RPMI8226 (cell line): ENCODE measurements at places on chromosomes 6 and 20.
A peak's percentile ranks its signal among the peaks of the same experiment; 100 is the strongest.

- no peak for DNase-seq
These were observed 3.3 kb upstream of the SLC29A1 start for GRCh38 chr6:44219815-44220784.

DNA sequence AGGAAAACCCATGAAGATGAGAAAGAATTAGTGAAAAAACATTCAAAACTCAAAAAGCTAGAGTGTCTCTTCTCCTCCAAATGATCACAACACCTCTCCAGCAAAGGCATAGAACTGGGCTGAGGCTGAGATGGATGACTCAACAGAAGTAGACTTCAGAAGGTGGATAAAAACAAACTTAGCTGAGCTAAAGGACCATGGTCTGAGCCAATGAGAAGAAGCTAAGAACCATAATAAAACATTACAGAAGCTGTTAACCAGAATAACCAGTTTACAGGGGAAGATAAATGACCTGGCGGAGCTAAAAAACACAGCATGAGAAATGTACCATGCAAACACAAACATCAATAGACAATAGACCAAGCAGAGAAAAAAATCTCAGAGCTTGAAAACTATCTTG lies 904.1 kb upstream of the MANEA start:
- DNase-seq = no peak

DNA sequence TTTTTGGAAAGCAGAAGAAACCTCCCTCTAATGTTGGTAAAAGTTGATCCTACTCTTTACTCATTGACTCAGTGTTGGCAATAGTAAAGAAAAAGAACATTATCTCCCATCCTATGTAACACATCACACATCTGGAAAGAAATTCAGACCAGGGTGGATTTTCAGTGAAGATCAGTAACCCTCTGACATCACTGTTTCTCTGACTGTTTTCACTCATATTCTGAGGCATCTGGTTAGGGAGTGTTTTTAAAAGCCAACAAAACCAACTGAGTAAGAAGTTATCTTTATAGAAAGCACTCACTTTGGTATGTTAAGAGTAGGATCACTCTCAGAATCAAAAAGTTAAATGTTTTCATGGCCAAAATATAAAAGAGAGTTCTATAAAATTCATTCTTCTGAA lies 143.6 kb downstream of the DST start:
- DNase-seq = no peak

GRCh38 chr6:21257125-21257524 lies 336.4 kb upstream of the SOX4 start:
- no peak for DNase-seq

- DNase-seq = no peak
These were observed 746.8 kb downstream of the CBLN4 start for GRCh38 chr20:55258559-55258958.

GRCh38 chr6:25178336-25179035 lies 100.7 kb upstream of the CARMIL1 start:
- no peak for DNase-seq

DNA sequence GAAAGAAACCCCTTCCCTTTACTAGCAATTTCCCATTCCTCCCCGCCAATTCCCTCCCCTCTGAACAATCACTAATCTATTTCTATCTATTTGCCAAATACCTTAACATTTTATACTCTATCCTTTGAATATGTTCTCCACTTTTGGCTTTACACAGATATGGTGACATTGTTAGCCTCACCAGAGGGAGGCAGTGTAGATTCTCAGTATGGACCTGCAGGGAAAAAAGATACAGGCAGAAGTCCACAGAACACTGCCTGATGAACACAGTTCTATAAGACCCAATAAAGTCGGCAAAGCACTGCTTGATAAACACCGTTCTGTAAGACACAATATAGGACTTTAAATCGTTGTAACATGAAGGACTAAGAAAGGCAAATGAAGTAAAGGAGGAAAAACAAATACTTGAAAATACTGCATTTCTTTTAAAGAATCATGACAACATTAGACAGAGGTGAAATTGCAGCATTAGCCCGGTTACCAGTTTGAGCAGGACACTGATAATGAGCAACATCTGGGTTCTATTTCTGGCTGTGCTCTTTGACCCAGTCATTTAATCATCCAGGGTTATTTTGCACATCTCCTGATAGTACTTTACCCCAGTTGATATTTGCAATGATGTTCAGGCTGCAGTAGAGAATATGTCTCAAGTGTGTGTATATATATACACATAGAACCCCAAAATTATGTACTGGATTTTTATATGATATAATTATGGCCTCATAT lies 296.8 kb downstream of the UTRN start:
- DNase-seq = no peak

DNA sequence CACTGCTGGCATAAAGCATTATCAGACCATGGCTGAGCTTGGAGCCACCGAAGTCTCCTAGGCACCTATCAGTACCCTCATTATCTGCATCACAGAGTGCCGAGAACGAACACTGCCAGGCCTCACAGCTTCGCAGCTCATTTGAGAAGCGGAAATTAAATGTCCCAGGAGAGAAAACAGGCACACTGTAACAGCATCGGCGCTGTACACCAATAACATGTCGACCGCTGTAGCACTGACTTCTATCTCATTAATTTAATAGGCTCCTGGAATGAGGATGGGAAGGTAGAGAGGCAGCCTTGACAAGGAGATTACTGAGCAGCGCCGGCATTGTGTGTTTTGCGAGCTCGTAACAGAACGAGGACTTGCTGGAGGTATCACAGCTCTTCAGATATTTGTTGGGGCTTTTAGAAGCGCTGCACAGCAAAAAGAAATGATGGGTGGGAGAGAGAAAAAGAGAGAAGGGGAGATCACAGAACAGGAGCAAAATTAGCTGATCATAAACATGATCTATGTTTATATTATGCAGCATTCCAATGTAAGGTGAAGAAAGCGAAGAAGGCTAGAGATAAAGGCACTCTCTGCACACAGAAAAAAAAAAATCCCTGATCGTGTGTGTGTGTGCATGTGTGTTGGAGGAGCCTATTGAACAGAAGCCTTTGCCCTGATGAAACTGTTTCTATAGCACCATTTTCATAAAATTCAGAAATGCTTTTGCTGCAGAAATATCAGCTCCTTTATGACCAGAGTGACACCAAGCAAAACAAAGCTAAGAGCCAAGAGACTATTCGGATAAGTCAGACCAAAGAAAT lies 29.2 kb downstream of the ID4 start:
- DNase-seq = no peak

DNA sequence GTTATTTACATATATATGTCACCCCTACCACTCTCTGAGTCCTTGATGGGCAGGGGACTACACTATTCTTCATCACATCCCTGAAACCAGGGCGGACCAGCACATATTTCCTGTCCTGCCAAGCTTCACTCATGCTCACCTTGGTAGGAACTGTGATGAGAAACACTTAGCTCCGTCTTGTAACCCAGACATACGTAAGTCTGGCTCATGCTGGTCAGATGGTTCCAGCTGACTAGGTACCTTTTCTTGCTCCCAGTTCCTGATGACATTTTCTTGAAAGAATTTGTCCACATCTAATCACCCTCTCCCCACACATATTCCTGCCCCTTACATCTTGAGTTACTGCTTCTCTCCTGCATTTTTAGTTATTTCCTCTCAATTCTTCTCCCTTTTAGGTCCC lies 122.2 kb upstream of the MYLIP start:
- DNase-seq = no peak

DNA sequence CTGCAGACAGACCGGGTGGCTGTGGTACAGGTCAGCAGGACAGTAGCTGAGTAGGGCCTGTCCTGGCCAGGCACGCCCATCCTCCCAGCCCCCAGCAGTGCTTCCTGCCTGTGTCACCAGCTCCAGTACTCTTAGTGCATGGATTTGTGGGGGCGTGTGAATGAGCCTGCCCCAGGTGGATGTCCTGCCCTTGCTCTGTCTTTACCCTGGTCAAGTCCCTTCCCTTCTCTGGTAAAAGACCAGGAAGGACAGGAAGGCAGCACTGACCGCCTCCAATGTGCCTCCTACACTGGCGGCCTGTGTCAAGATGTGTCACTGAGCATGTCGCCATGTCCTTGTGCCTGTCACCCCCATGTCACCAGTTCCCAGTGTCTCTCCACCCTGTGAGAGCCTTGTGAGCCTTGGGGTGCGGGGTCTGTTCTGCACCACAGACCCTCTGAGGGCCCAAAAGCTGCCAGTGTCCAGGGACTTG lies 11.9 kb downstream of the TEAD3 start:
- DNase-seq = no peak

DNA sequence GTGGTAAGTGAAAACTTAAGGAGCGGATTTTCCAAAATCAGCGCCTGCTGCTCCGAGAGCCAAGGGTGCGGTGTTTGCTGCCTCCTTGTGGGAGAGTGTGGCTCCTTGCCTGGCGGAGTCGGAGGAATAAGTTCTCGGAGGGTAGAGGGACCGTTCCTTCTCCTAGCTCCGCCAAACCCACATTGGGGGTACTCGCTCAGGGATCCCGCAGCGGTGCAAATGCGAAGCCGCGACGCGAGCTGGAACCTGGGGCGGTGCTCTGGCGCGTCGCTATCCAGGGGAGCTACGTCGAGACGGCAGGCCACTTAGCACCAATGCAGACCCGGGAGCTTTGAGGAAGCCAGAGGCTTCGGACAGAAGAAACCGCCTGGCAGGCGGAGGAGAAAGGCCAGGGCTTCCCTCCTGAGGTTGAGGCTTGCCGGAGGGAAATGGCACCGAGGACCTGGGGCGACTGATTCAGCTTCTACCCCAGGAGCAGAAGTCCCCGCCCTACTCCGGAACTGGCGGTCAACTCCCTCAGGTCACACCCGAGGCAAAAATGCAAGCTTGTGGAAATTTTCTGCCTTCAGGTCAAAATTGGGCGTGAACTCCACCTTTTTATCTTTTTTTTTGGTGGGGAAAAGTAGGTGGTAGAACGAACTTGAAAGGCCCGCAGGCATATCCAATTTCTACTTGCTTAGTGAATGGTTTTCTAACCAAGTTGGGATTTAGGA lies 5.7 kb upstream of the DDX43 start:
- peak; percentile 100 for DNase-seq

GRCh38 chr6:160226118-160226591 lies 32.5 kb downstream of the SLC22A2 start:
- DNase-seq = no peak

GRCh38 chr6:134517145-134517658 lies 199.3 kb upstream of the SGK1 start:
- DNase-seq = no peak

GRCh38 chr6:121651420-121651819 lies 216.0 kb downstream of the GJA1 start:
- no peak for DNase-seq

- DNase-seq = no peak
These were observed 56.3 kb upstream of the EMILIN3 start for GRCh38 chr20:41422953-41423352.

GRCh38 chr6:109088995-109089394 lies 5.7 kb downstream of the SESN1 start:
- peak; percentile 45 for DNase-seq

GRCh38 chr6:104574135-104574750 lies 285.5 kb downstream of the HACE1 start:
- DNase-seq = no peak

GRCh38 chr6:153852034-153852433 lies 187.0 kb upstream of the OPRM1 start:
- DNase-seq = no peak

DNA sequence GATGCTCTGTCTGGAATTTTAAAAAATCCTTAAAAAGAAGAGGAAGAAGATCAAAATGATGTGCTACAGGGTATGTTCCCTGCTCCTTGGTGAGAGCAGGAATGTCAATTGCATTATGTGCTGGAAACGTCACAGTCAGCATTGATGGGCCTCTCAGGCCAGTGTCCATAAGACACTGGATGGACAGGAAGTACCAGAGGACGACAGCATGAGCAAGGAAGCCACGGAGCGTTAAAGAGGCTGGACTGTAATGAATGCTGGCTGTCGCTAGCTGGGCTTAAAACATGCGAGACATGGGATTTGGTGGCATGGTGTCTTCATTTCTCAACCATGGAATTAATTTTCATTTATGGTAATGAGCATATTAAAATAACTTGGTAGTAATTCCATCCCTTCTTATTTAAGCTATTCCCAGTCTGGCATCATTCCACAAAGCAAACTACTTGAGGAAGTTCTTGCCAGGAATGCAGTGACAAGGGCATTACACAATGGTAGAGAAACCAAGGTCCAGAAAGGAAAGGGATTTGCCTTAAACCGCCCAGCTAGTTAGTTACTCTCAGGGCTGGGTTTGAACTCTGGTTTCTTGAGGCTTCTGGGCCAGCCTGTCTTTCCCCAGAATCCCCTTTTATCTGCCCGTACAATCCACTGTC lies 166.6 kb upstream of the SOX4 start:
- DNase-seq = no peak

DNA sequence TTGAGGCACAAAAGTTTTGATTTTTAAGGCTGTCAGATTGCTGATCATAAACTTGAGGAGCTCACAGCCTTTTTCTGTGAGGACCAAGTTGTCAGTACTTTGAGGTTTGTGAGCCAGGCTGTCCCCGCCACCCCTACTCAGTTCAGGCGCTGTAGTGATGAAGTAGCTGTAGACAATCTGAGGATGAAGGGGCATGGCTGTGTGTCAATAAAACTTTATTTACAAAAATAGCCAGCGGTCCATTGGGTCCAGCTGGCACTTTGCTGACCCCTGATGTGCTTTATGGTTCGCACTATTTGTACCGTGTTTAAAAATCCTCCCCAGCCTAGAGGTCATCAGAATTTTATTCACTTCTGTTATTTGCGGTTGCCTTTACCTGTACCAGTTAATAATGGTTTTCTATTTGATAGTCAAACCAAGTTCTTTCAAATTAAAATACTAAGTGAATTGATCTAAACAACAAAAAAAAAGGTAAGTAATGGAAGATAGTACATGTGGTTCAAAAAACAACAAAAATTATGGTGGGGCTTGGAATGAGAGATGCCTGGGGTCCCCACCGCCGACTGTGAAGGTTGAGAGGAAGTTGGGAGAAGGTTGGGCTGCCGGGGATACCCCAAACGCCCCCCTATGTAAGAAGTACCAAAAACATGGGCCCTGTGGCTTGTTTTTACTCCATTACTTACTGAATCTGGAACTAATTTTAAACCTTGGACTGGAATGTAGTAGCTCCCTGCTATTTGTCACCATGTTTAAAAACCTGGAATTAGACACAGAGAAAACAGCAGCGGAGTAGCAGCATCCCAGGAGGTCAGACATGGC lies 123.6 kb downstream of the SYCP2 start:
- no peak for DNase-seq

- no peak for DNase-seq
These were observed 603.5 kb downstream of the UTRN start for GRCh38 chr6:144888621-144889020.

DNA sequence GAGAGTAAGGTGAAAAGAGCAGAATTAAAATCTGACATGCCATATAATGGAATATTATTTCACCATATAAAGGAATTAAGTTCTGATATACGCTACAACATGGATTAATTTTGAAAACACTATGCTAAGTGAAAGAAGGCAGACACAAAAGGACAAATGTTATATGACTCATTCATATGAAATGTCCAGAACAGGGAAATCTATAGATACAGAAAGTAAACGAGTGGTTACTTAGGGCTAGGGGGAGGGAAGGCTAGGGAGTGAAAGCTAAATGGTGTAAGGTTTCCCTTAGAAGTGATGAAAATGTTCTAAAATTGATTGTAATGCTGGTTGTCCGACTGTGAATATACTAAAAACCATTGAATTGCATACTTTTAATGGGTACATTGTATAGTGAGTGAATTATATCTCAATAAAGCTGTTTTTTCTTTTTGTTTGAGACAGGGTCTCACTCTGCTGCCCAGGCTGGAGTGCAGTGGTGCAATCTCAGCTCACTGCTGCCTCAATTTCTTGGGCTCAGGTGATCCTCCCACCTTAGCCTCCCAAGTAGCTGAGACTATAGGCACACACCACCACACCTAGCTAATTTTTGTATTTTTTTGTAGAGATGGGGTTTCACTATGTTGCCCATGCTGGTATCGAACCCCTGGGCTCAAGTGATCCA lies 8.2 kb downstream of the PRPH2 start:
- no peak for DNase-seq
